ENCODE measurements at places on chromosomes 3 and 15. TPM values are rescaled to one million over a fixed set of nuclear protein-coding genes. Genes with fewer than 3 reads are reported as not detected.

PRR23B gene
- total RNA-seq, result not detected

AADACL2 gene
- total RNA-seq, result not detected

IGF2BP2 gene
- total RNA-seq, result 16.7 TPM

CHRNA7 gene
- total RNA-seq, result 0.55 TPM

THAP10 gene
- 4.7 TPM for total RNA-seq

LARP6 gene
- 54.8 TPM for total RNA-seq

RNF168 gene
- total RNA-seq, result 23.2 TPM

ISLR gene
- 11.1 TPM for total RNA-seq

GATM gene
- 56.4 TPM for total RNA-seq

GOLGA8T gene
- total RNA-seq, result 0.27 TPM

DNA sequence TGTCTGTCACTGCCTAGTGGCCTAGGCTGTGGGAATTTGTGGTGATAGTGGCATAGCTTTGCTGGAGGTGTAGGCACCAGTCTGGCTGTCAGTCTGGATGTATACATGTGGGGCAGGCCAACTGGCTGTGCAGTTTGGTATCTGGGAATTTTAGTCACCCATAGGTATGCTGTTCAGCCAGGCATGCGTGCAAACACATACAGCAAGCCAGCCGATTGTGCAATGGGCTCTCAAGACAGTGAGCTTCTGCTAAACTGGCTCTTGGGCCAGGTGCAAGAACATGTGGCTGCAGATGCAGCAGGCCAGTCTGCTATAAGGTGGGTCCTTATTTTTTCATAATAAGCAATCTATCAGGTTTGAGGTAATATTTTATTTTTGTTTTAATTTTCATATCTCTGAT lies 87.1 kb upstream of the PLSCR5 start:
- DNase-seq, result no peak

GRCh38 chr3:40336101-40336500 lies 26.6 kb downstream of the EIF1B start:
- no peak for DNase-seq

- no peak for DNase-seq
Observed at GRCh38 chr15:26892182-26892518, 25.3 kb downstream of the GABRA5 start.

GRCh38 chr15:98518823-98519561 lies 129.3 kb upstream of the IGF1R start:
- DNase-seq, result no peak

- no peak for DNase-seq
Observed at GRCh38 chr3:195008816-195009215, 262.1 kb downstream of the XXYLT1 start.

DNA sequence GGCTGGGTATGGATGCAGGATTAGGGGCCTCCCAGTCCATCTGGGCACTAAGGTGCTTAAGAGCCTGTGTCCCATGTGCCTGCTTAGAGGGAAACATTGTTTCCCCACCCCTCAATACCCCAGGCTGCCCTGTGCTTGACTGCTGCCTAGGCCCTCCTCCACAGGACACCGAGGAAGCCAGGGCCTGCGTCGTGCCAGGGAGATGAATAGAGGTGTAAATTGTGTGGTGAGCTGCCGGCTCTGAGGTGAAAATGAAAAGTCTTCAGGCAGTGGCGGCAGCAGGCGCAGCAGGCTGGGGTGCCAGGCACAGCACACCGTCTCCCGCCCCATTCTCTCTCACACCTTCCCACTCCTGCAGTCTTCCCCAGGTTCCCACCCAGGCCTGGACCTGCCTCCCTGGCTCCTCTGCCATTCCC lies 13.9 kb upstream of the GRM2 start:
- DNase-seq, result no peak

GRCh38 chr3:14791343-14791945 lies 27.3 kb upstream of the FGD5 start:
- peak; percentile 76 for DNase-seq

- DNase-seq, result no peak
Observed at GRCh38 chr3:9102240-9102981, 139.1 kb upstream of the RAD18 start.

DNA sequence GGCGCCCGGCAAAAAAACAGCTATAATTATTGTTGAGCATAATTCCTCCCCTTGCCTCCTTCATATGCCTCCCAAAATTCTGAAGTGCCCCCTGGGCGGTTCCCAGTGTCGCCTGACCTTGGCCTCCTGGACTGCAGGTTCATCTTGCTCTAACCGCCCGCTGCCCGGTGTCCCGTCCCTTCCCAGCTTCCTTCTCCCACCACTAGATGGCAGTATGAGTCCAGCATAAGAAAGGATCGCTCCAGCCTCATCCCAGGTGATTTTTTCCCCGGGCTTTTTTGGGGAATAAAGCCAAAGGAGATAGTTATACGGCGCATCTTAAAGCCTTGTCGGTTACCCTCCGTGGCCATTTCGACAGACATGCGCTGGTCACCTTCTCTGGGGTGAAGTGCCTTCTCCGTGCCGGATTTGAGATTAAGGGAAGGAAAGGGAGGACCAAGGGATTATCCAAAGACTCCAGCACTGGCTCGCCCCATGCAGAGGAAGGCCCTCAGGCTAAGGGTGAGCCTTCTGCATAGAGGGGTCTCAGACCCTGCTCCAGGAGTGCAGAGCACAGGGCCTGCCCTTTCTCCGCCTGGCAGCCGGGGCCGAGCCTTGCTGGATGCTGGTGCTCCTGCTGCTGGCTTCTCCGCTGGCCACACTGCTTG lies 45.8 kb upstream of the TRA2B start:
- DNase-seq, result peak; percentile 51

- peak; percentile 94 for DNase-seq
Observed at GRCh38 chr3:52028572-52028971, 27.8 kb downstream of the DUSP7 start.

GRCh38 chr15:89358435-89358754 lies 23.8 kb upstream of the POLG start:
- DNase-seq, result no peak

GRCh38 chr15:79365765-79366164 lies 54.9 kb downstream of the TMED3 start:
- DNase-seq, result no peak

- DNase-seq, result no peak
Observed at GRCh38 chr3:14518893-14519292, 21.2 kb downstream of the GRIP2 start.

- DNase-seq, result no peak
Observed at GRCh38 chr15:63595688-63596087, 1.5 kb upstream of the FBXL22 start.

DNA sequence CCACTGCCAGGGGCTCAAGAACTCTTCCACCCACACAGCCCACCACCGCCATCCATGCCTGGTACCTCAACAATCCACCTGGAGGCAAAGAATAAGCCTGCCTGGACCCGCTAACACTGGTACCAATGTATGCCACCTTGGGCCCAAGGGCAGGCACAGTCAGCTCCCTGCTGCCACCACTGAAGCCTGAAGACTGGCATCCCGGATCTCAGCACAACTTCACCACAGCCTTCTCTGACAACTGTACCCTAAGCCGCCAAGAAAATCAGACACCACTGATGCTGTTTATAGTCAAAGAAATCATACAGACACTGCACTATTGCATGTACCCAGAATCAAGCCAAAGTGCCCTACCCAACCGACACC lies 56.3 kb downstream of the IGSF11 start:
- DNase-seq, result no peak

GRCh38 chr15:47870956-47871625 lies 153.8 kb downstream of the SEMA6D start:
- no peak for DNase-seq

Measured in left ventricle myocardium superior (tissue), 1 donor.